Brain pericyte (primary cell): ENCODE measurements at places on chromosomes 5 and 9.

DNA sequence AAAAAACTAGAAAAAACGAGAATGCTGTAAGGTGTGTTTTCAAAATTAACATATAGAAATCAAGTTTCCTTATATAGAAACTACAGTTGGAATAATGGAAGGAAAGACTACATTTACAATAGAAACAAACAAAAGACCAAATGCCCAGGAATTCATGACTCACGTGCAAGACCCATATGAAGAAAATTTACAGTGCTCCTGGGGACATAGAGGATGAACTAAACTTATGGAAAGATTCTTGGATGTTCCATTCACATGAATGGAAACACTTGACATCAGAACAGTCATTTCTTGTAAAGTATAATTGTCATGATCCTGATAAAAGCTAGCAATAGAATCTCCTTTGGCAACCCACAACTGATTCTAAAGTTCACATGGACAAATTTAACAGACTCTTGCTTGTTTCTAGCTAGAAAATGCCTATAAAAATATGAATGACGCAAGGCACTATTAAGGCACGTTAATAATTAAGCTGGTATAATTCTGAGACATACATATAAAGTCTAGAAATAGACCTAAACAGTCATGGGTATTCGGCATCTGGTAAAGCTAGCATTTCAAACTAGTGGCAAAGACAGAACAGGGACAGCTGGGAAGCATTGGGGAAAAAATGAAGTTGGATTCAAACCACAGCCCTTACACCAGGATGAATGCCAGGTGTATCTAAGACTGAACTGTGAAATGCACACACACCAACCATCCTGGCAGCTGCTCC is 5.1 kb upstream of the ZFP62 start:
- DNase-seq: no peak

GRCh38 chr5:109448838-109449237 is 39.1 kb upstream of the PJA2 start:
- no peak for DNase-seq

GRCh38 chr5:56589481-56589860 is 225.9 kb upstream of the MAP3K1 start:
- DNase-seq: no peak

- no peak for DNase-seq
Measured at GRCh38 chr5:147893820-147894219, 12.5 kb downstream of the C5orf46 start.

GRCh38 chr9:84070590-84070989 is 90.0 kb downstream of the RMI1 start:
- no peak for DNase-seq

DNA sequence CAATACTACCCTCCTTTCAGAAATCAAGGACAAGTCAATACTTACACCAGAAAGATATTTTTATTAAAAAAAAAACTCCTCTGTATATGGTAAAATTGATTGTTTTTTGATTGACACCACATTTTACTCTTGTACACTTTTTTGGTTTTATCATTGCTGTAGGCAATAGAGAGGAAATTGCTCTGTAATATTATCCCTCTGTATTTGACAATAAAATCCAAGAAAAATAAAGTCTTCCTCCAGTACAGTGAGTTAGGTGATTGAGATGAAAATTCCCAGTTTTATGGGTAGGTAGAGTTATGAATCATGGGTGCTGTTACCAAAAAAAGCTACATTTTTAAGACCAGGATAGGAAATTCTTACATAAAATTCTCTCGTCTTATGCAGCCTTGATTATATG is 22.6 kb upstream of the CCDC192 start:
- no peak for DNase-seq

- no peak for DNase-seq
Measured at GRCh38 chr5:160054047-160054446, 45.1 kb downstream of the TTC1 start.

GRCh38 chr5:179841621-179842020 is 17.0 kb downstream of the MRNIP start:
- DNase-seq: no peak

GRCh38 chr9:119763260-119763659 is 394.0 kb upstream of the BRINP1 start:
- no peak for DNase-seq

GRCh38 chr9:119773823-119774222 is 404.6 kb upstream of the BRINP1 start:
- DNase-seq: no peak
